ENCODE measurements at places on chromosomes 5 and 9.
A peak's percentile ranks its signal among the peaks of the same experiment; 100 is the strongest.

DNA sequence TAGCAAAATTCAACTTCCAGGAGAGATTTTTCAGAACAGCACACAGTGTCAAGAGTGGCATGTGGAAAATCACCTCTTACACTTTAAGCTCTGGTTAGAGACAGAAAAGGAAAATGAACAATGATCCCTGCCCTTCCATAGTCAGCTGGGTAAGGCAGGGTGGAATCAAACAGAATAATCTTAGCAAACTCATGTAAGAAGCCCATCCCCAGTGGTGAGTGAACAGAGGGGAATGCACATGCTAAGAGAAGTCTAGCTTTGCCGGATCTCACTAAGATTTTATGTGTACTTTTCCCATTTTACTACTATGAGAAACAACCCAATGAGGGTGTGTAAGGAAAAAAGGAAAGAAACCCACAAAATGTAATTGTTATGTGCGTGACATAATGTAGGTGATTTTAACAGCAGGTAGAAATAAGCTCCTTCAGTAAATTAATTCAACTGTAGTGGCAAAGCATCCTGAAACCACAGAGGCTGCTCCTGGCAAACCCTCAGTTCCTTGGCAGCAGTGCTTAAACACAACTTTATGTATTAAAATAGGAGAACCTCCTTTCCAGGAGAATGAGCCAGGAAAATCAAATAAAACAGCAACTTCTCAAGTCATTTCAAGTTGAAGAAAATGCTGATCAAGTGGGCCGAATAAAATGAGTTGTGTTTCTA, 366.0 kb upstream of the TRPC7 start:
- peak; percentile 29 for DNase-seq

- DNase-seq: no peak
Measured at GRCh38 chr9:107261106-107261505, 22.0 kb upstream of the RAD23B start.

GRCh38 chr5:68273717-68274409, 58.3 kb downstream of the PIK3R1 start:
- no peak for DNase-seq

- DNase-seq: peak; percentile 65
Measured at GRCh38 chr5:173283318-173284288, 44.6 kb downstream of the STC2 start.

DNA sequence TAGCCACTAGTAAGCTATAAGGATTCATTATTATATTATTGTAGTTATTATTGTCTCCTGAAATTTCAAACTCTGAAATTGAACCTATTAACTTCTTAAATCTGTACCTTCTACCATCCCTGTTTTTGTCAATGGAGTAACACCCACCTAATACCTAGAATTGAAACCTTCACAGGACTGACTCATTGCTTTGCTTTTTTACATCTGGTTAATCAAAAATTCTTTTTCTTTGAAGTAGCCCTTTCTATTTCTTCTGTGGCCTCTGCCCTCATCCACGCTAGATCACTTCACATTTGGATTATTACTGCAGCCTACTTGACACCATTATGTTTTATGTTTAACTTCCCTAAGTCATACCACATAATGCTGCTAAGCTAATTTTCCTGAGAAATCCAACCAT, 35.6 kb downstream of the RBM27 start:
- DNase-seq: no peak

- DNase-seq: no peak
Measured at GRCh38 chr5:11027660-11028059, 266.6 kb upstream of the DAP start.

GRCh38 chr5:65811004-65811403, 89.0 kb downstream of the NLN start:
- DNase-seq: no peak

DNA sequence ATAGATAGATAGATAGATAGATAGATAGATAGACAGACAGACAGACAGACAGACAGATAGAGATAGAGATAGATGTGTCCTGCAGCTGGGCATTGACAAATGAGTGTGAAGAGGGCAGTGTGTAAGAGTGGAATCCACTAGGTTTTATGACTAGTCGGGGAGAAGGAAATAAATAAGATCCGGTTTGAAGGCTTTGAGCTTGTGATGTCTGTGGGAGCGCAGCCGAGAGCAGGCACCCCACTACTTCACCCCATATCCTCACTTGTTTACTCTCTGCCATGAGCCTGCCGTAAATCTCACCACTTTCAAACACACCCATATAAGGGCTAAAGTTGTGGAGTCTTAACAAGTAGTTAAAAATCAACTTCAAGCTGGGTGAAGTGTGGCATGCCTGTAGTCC, 1.4 kb upstream of the SUSD1 start:
- DNase-seq: no peak

DNA sequence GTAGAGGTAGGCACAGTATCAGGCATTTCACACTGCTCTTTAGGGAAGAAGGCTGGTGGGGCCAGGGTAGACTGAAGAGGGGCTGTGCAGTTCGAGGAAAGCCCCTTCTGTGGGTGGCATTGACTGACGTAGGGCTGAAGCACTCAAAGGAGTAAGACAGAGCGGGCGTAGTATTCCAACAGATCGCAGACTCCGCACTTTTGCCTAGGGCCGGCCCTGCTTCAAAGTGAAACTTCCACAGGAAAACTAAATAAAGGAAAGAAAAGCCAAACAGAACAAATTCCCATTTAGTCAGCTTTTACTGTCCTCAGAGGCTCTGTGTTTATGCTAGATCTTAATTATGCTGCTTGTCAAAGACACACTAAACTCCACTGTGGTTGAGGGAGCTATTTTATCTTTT, 493.0 kb upstream of the WWC1 start:
- no peak for DNase-seq

- DNase-seq: no peak
Measured at GRCh38 chr9:8430945-8431344, 631.4 kb upstream of the DMAC1 start.

DNA sequence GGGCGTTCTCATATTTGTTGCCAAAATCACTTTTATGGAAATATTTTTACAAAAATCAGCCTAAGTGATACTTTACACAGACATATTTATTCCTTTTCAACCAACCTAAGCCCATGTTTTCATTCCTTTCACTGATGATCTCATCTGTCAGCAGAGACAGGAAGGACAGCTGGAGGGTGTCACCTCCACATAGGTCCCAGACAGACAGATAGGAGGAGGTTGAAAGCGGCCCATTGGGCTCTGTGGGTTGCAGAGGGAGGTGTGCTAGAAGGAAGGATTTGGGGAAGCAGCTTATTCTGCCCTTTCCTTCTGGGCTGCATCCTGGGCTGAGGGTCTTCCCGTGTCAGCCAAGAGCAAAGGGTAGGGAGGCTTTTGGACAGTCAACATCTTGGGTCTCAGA, 26.0 kb upstream of the SEMA4D start:
- DNase-seq: no peak

DNA sequence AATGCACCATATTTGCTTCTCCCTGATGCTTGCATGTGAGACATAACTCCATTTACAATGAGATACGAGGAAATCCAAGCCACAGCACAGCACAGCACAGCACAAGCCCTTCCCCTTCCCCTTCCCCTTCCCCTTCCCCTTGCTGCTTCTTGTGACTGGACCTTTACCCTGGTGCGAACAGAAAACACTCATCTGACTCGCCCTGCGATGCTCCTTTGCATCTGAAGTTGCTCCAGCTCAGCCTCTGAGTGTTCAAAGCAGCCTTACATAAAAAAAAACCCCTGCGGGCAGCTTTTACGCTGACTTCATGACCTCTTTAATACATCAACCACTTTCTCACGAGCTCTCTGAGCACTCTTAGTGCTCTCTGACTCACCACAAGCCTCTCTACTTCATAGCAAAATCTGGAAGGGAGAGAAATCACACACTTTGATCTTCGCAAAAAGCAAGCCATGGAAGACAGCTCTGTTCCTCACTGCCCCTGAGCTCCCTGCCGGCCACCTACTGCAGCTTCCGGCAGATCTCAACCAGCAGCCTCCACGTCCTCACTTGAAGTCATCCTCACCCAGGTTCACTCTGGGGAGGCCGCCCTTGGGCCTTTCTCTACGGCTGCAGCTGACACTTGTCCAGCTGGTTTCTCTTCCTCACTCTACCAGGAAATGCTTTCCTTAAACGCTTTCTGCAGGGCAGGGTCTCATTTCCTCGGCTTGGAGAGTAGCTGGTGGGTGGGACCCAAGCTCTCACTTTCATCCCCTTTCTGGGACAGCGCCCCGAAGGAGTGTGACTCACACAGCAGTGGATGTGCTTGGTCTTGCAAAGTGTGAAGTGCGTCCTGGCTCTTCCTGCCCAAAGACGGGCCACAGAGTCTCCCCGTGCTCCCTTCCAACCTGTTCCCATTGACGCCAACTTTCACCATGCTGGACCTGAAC, 5.3 kb downstream of the SLC34A1 start:
- peak; percentile 79 for DNase-seq

DNA sequence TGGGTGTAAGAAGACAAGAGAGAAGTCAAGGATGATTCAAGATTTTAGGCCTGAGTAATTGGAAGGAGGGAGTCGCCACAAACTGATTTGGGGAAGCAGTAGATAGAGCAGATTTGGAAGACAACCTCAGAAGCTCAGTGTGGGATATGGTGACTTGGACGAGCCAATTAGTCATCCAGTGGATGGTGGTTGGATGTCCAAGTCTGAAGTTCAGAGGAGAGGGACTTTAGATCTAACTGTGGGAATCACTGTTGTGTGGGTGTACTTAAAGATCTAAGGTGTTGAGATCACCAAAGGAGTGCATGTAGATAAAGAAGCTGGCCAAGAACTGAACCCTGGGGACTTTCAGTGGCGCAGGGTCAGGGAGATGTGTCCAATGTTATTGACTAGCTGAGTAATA, 2.2 kb downstream of the IDNK start:
- no peak for DNase-seq

DNA sequence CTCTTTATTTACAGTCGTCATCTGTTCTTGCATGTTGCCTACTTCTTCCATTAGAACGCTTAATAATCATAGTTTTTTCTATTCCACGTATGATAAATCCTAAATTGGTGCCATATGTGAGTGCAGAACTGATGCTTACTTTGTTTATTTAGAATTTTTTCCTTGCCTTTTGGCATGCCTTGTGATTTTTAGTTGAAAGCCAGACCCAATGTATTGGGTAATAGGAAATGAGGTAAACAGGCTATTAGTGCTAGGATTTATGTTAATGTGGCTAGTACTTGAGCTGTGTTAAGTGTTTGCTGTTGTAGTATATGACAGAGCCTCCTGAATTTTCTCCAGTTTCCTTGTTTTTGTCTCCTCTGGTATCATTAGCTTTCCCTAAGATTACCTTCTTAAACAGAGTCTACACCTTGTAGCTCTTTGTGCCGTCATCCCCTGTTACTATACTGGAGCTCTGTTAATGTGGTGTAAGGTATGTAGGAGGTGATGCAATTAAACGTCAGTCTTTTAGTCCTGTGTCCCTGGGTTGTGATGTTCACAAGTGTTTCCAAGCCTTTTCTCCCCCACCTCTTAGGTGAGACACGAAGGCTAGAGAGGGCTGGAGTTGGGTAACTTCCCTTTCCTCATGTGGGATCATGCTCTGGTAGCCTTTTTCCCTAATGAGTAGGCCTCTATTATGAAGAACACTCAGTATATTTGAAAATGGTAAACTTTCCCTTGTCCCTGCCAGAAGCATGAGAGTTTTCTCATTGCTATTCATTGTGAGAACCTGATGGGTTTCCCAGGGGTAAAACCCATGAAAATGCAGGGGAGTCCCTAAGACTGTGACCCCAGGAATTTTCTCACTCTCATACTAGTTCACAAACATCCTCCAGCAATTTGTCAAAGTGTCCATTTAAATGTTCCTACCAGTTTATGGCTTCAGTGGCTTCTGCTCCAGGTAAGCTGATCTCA, 21.2 kb downstream of the SPATA31D3 start:
- DNase-seq: no peak

DNA sequence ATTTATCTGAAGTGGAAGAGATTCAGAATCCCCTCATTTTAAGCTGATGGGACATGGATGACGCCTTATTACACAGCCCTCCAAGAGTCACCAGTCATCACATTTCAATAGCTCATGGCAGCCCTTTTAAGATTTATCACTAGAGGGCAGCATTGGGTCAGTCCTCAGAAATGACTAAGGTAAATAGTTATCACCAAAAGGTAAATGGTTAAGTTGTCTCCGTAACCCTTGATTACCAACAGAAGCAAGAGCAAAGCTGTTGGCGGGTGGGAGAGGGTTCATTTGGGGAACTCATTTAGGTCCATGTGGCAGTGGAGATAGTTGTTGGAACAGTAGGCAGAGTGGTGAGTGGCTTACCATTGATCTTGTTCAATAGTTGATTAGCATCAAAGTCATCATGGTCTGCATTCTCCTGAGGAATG, 12.0 kb upstream of the C9 start:
- DNase-seq: peak; percentile 32

DNA sequence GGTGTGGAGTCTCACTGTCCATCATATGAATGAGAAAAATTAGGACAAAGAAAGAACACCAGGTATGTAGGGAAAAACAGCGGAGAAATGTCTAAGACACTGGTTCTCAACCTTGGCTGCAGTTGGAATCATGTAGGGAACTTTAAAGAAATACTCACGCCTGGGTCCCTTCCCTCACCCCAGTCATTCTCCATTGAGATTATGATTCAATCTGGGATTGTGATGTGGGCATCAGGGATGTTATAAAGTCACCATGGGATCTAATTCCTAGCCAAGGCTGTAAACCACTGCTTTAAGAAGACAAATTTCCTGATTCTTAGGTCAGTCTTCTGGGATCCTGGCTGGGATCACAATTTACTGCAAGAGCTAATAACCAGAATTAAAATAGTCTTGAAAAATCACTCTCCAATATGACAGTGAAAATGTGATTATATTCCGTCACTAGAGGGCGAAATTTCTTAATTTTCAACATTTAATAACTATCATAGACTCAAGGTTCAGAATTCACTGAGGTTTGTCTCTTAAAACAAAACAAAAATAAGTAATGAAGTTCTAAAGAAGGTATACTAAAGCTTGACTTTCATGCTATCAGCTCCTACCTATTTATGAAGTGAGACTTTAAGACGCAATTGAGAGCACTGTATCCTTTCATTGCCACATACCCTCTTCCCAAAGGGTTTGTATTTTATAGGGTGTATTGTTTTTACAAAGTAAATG, 60.5 kb downstream of the GLDC start:
- DNase-seq: no peak

GRCh38 chr5:125214080-125214479, 467.6 kb upstream of the ZNF608 start:
- no peak for DNase-seq

DNA sequence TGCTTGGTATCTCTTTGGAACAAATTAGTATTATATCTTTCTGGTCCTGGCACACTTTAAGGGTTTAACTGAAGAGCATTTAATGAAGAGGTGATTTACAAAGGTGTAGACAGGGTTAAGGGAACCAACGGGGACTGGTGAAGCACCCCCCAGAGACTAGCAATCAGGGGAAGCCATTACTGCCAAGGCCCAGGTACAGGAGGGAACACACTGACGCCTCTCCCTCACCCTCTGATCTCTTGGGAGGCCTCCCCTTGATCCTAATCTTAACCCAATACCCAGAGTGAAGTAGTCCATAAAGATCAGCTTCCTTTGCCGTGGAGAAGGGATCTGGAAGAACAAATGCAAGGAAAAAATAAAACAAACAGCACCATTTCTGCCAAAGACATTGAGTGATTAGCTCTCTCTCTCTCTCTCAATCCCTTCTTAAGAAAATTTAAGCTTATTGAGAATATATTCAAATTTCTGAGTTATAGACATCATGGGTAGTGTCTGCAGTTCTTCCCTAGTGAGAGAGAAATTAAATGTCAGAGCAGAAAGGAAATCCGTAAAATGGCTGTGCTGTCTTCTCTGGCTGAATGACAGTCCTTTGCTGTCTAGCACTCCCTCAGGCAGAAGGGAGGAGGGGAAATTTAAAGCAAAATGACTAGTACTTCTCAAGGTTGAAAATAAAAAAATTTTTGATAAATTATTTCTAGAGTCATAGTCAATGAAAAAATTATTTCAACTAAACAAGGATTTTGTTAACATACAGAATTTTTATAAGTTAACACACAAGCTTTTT, 20.0 kb downstream of the F2R start:
- DNase-seq: no peak

GRCh38 chr5:178589180-178590140, 733 bp downstream of the COL23A1 start:
- DNase-seq: no peak

Measured in prostate gland (tissue), 2 donors.